ENCODE measurements at places on chromosomes 5 and 9. TPM values are rescaled to one million over a fixed set of nuclear protein-coding genes. Genes with fewer than 3 reads are reported as not detected.
A peak's percentile ranks its signal among the peaks of the same experiment; 100 is the strongest.

GRCh38 chr9:91248707-91249106 is 113.0 kb downstream of the AUH start:
- no peak for DNase-seq

TNFSF8 gene
- polyA plus RNA-seq: 0.75 TPM

TPPP gene
- 10.8 TPM for polyA plus RNA-seq

- peak; percentile 70 for DNase-seq
These were observed 5.2 kb downstream of the ANKDD1B start for GRCh38 chr5:75616371-75616881.

MARCHF3 gene
- polyA plus RNA-seq: 7.0 TPM

DNA sequence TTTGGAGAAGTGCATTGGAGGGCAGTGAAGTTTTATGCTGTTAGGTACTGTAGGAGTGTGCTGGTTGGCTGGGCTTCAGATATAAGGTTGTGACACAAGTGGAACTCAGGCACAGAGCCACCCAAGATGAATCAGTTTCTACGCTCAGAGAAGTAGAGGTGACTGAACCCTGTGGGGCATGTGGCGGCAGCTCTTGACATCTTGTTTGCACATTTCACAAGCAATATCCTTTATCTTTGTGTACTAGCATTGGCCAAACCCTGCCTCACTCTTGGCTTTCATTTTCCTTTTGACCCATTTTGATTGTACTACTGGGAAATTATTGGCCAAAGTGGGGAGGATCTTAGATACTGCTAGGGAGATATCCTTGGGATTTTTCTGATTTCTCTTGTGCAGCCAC is 110.0 kb downstream of the PSAT1 start:
- DNase-seq: no peak

GRCh38 chr5:175096469-175097165 is 347.4 kb downstream of the DRD1 start:
- DNase-seq: no peak

MLANA gene
- 0.57 TPM for polyA plus RNA-seq

BASP1 gene
- 29.0 TPM for polyA plus RNA-seq

DNA sequence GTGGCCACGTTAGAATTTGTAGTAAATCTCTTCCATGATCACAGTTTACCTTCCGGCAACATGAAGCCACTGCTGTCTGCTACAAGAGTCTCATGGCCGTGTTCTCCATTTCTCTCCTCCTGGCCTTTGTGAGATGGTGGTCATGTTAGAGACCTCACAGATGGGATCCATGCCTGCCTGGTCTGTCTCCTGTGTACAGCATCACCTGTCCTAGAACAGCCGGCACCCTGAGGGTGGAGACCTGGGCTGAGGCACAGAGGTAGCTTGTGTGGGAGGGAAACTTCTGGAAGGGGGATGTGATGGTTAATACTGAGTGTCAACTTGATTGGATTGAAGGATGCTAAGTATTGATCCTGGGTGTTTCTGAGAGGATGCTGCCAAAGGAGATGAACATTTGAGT is 3.1 kb upstream of the FCN2 start:
- DNase-seq: no peak

DNA sequence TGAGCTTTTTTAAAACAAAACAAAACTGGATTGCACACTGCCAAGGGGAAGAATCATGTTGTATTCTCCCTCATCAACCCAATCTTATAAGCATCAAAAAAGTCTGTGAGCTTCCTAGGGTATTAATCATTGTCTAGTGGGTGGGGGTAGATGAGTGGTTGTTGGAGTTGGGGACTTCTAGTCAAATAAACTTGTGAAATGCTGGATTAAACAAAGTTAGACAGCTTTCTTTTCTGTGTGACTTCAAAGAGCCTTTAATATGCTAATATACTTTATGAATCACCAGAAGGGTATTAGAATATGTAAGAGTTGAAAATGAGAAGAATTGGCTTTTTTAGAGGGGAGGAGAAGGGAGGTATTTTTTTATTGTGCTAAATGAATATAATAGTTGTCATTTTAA is 87.7 kb downstream of the GALNT10 start:
- DNase-seq: no peak

GRCh38 chr9:87300915-87301314 is 196.8 kb upstream of the DAPK1 start:
- peak; percentile 82 for DNase-seq
